ENCODE measurements at places on chromosomes 4 and X.

GRCh38 chr4:5018096-5018495 lies 1.2 kb downstream of the CYTL1 start:
- DNase-seq, result no peak

DNA sequence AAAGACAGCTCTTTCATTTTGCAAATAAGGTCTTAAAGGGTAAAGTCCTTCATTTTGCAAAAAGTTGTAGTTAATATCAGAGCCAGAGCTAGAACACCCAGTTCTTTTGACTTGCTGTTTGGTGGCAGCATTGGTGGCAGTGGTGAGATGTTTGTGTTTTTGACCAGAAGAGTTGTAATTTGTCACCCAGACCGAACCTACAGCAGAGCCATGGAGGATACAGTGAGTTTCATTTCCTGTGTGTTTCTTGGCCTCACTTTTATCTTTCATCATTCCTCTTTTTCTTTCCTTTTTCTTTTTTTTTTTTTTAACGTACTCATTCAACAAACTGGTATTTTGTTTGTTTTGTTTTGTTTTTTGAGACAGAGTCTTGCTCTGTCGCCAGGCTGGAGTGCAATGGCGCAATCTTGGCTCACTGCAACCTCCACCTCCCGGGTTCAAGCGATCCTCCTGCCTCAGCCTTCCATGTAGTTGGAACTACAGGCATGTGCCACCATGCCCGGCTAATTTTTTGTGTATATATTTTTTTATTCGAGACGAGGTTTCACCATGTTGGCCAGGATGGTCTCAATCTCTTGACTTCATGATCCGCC lies 116.4 kb downstream of the AFF1 start:
- DNase-seq, result no peak

DNA sequence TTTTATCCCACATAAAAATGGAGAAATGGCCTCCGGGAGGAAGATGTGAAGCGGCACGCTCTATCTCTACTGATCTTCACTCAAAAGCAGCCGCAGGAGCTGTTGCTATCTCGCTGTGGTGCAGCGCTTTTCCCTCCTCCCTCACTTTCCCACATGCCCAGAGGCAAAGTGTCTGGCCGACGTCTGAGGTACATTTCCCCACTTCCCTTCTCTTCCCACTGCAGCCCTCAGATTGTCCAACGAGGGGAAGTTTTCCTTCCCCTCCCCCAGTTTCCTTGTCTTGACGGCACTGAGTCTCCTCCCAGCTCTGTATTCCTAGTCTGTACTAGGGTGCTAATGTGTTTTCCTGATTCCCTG lies 660 bp upstream of the COL25A1 start:
- DNase-seq, result no peak

GRCh38 chr4:75172551-75172950 lies 239.6 kb downstream of the PARM1 start:
- DNase-seq, result no peak

DNA sequence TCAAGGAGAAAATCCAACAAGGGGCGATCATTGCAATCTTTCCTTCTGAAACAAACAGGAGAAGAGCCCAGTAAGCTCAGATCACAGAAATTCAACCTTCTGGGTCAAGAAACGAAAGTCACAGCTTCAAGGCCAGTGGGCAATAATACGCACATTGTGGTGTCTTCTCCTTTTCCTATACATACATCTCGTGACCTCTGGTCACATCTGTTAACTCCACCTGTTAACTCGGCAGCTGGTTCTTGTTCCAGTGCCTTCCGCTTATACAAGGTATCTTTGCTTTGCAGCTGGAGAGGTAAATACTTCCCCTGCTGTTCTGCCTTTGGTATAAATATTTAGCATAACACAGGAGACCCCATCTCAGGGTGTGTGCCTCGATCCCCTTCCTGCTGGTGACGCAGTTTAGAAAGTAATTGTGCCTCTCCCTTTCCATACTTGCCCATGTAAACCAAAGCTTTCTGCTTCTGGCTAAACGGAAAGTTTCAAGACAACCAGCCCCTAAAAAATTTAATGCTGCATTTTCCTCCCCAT lies 45.0 kb downstream of the CCDC149 start:
- DNase-seq, result no peak

DNA sequence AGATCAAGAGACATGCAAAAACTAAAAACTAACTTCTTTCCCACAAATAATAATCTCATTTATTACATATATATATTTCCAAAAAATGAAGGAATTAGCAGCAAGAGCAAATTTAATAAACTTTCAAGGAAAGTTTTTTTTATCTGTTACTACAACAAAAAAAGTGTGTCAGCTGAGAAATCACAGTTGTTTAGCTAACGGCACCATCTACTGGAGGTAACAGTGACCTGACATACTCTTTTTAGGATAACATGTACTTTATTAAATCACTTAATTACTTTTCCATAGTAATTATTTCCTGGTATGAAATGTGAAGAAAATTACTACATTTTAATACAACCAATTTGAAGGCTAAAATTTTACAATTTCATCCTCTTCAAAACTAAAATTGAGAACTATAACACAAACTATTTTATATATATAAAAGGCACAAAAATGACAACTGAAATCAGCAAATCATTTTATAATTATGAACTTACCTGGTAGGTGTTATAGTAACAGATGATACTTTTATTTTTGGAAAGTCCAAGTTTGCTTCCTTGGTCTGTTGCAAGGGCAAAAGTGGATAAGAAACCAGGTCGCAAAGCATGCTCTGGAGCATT lies 9.1 kb downstream of the LAMTOR3 start:
- no peak for DNase-seq

DNA sequence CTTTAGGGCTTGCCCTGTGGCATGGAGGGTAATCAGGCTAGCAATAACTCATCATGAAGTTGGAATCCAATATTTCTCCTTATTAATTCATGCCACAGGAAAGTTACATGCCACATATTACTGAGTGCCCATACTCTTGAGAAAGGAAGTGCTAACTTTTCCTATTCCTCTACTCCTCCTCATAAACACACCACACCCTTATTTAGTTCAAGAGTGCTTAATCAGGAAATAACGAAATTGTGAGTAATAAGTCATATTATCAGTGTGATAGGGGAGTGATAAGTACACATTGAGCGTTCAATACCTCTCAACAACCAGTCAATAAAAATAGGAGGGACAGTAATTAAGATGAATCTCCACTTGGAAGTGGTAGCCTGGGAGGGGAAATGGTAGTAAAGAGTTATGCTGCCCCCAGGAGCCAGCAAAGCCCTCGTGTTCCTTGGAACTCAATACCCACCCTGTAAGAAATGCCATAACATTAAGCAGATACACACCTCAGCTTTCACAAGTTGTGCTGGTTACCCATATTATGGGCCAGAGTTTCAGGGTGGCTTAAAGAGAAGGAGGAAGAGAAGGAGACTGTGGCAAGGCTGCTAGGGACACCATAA lies 410.0 kb upstream of the NR3C2 start:
- DNase-seq, result no peak

- DNase-seq, result no peak
Measured at GRCh38 chr4:129998436-129999150, 902.6 kb downstream of the C4orf33 start.

- DNase-seq, result no peak
Measured at GRCh38 chr4:103097112-103097511, 2.5 kb downstream of the BDH2 start.

- no peak for DNase-seq
Measured at GRCh38 chr4:5712931-5713330, 1.9 kb downstream of the EVC start.

DNA sequence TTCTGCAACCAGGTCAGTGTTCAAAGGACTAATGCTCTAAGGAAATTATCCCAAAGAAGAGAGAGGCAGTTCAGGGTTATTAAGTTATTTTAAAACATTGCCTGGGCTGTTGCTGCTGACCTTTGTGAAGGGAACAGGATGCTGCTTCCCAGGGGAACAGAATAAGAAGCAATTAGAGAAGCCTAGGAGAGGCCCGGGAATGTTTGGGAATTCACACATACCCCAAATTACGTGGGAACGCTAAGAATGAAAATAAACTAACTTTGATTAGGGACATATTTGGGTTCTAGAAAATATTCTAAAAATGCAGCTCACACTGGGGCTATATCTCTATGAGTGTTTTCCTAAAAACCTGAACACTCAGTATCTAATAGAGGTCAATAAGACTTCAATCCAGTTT lies 243.1 kb upstream of the FTHL17 start:
- no peak for DNase-seq

DNA sequence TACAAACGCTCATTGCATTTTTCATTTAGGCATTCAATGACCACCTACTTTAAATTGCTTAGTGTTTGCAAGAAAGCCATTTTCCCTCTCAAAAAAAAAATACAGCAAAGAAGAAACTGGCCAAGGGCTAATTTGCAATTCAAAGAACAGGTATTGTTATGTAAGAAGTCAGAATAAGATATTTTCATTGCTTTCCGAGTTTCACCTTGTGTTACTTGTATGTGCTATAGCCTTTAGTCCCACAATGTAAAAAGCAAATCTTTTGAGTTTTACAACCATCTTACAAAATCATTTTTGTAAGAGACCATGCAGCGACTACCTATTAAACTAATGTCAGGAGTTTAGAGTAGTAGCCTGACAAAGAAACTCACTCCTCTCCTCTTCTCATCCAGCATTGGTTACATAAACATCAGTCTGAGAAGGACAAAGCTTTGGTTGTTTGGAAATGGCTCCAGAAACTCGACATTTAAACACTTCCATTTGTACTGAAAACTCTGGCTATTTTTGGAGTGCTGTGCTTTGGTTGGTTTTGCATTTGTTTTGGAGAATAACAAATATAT lies 15.3 kb downstream of the TENM3 start:
- no peak for DNase-seq

DNA sequence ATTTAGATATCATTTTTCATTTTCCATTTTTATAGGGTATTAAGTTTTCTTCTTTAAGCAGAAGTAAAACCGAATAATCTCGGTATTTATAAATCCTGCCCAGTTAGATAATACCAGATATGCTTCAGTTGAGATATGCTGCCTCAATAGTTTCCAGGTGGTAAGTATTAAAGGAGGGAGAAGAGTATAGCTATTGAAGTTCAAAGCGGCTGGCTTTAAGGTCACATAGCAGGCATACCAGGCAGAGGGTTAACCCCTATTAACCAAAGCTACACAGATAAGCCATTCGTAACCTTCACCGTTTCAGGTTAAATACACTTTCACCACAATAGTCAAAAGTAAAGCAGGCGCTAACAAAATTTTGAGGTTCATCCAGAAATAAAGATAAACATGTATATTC lies 54.2 kb downstream of the EDNRA start:
- no peak for DNase-seq

- no peak for DNase-seq
Measured at GRCh38 chrX:39753293-39753996, 344.3 kb downstream of the BCOR start.

DNA sequence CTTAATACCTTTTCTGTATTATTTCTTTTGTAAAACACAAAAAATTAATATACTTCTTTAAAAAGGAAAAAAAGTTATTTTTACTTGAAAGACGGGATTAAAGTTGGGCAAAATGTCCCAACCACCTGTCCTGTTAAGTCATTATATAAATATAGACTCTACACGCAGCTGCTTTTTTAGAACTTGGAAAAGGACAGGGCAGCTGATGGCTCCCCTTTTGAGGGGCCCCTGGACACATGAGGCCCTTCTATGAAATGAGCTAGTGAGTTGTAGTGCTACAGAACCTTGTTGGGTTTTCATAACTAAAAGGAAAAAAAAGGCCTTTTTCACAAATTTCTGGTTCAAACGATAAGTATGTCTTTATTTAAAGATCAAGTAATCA lies 600 bp upstream of the BEX2 start:
- no peak for DNase-seq

All from activated CD8-positive, alpha-beta memory T cell treated with anti-CD3 and anti-CD28 coated beads for 4 hours (primary cell).